ENCODE measurements at places on chromosomes 2 and 18.
A peak's percentile ranks its signal among the peaks of the same experiment; 100 is the strongest.

- DNase-seq = no peak
These were observed 369 bp downstream of the CDK5R2 start for GRCh38 chr2:218959761-218960308.

GRCh38 chr2:230900336-230900995, 24.6 kb downstream of the GPR55 start:
- DNase-seq = no peak

- DNase-seq = no peak
These were observed 2.3 kb upstream of the SPRED2 start for GRCh38 chr2:65434592-65435241.

- no peak for DNase-seq
These were observed 55.3 kb upstream of the B3GNT2 start for GRCh38 chr2:62140426-62141141.

GRCh38 chr2:63488118-63488713, 100.1 kb downstream of the WDPCP start:
- peak; percentile 43 for DNase-seq

- DNase-seq = peak; percentile 45
These were observed 22.7 kb upstream of the GMPPA start for GRCh38 chr2:219475697-219476651.

DNA sequence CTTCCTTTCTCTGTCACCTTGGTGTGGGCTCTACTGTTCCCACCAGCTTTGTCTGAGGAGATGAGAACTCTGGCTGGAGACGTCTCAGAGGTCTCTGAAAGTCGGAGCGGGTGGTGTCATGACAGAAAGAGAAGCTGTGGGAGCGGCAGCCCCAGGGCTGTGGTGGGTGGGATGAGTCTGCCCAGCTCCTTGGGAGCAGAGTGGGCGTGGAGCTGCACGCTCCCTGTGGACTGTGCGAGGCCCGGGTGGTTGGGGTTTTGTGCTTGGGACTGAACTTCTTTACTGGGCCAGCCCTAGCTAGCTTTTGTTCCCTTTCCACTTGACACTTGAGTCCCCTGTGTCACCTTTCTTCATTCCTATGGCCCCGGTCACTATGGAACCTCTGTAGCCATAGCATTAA, 10.4 kb downstream of the TOGARAM2 start:
- DNase-seq = no peak

GRCh38 chr2:230429513-230429912, 13.5 kb downstream of the SP100 start:
- no peak for DNase-seq

DNA sequence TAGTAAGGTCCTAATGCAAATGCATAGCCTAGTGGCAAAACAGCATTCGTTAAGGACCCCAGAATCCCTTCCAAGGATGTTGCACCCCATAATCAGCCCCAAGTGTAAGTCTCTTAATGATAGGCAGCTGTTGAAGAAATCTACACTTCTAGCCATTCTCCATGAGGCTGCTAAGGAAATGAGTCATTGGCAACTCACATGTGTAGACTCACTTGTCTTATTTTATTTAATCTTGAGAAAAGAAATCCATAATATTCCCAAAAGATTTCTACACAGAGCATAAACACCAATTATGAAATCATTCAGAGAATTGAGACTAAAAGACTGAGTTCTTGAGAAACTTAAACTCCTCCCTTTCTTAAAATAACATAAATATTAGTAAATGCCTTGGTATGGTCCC, 52.4 kb downstream of the AKAIN1 start:
- DNase-seq = no peak

DNA sequence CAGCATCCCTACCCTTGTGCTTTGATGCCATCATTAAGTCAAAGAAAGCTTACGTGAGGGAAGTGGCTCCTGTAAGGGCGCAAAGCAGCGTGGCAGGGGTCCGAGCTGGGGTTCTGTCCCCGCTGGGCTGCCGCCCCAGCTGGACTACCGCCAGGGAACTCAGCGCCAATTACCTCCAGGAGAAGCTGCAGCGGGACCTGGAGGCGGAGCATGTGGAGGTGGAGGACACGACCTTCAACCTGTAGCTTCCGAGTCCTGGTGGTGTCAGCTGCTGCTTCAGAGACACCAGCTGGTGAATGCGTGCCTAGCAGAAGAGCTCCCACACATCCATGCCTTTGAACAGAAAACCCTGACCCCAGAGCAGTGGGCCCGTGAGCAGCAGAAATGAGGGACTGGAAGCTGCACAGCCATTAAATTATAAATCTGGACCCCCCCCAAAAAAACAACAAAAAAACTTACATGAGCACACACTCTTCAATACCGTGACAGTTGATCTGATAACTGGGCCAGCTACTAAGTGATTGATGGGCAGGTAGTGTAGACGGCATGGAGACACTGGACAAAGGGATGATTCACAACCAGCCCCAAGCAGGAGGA, 20.1 kb upstream of the YES1 start:
- DNase-seq = no peak

DNA sequence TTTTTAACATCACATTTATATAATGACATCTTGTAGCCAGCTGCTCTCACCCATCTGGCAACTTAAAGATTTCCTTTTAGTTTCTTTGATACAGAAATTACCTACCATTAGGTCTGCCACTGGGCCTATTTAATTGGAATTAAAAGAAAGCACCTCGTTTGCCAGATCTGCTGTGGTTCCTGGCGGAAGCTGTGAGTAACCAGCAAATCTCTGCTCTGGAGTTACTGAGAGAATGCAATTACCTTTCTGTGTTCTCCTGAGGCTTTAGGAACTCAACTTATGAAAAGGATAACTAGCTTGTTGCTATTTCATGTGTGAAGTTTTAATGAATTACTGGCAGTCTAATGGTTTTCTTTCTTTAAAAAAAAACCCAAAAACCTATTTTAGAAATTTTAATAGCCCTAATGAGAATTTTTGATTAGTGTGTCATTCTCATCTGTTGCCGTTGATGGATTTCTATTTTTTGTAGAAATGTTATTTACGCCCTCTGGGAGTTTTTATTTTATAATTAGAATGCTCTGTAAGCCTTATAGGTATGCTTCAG, 69.7 kb upstream of the LYPD6B start:
- no peak for DNase-seq

- no peak for DNase-seq
These were observed 3.1 kb upstream of the ABCB11 start for GRCh38 chr2:169034256-169034655.

GRCh38 chr18:33010149-33010548, 237.3 kb upstream of the KLHL14 start:
- no peak for DNase-seq

DNA sequence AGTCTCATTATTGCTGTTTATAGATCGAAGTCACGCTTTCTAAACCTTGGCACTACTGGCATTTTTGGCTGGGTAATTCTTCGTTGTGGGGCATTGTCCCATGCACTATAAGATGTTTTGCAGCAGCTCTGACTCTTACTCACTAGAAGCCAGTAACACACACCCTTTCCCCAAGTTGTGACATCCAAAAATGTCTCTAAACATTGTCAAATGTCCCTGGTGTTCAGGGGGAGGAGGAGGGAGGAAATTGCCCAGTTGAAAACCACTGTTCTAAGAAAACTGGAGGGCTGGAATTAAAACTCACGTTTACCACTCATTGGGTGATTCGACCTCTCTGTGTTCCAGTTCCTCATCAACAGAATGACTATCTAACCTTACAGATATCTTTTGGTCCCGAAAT, 115.7 kb upstream of the KLF7 start:
- DNase-seq = no peak

- no peak for DNase-seq
These were observed 31.7 kb downstream of the HRH4 start for GRCh38 chr18:24491927-24492834.

DNA sequence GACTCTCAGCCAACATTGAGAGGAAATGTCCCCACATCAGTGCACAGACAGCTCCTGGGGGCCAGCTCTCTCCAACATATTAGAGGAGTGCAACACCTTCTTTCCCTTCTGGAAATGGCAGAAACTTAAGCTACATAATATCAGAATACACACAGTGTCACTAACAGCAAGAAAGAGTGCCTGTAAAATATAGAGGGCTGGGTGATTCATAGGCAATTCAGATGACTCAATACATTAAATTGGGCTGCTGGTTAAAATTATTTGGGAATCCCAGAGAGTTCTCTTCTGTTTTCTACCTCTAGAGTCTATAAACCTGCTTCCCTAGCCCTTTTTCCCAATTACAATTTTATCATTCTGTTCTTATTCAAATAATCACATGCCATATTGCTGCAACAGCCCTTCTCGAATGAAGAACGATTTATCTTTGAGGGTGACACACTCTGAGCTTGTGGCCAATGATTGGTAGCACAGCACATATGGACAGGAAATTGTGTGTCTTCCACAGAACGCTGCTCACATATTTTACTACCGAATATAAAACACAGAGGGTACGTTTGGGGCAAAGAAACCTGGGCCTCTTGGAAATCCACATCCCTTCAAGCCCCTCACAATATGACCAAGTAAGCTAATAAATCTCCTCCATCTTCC, 381.2 kb downstream of the MBD2 start:
- no peak for DNase-seq

DNA sequence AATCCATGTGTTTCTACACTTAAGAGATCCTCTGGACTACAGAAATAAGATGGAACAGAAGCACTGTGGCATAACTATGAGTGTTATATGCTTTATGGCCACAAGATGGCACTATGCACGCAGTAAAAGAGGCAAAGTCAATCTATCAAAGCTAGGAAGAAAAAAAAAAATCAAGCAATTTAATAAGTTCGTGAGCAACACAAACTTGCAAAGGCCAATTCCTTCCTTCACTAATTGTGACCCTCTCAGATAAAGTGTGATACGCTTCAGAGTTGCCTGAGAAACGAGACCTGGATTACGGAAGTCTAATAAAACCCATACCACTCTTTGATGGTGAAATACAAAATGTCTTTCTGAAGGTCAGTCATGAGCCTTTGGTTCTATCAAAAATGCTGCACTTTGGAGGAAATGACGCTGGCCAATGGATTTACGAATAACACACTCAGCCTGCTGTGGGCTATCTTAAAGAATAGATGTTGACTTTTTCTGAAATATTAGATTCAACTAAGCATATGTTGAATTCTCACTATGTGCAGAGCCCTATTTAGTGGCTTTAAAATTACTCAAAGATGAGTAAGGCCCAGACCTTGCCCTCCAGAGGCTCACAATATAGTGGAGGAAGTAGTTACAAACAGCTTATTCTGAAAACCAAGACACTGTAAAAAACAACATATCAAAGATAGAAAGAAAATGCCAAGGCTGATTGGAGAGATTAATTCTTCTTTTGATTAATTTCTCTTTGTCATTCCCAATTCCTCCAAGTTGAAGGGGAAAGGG, 35.5 kb upstream of the TTR start:
- peak; percentile 50 for DNase-seq

DNA sequence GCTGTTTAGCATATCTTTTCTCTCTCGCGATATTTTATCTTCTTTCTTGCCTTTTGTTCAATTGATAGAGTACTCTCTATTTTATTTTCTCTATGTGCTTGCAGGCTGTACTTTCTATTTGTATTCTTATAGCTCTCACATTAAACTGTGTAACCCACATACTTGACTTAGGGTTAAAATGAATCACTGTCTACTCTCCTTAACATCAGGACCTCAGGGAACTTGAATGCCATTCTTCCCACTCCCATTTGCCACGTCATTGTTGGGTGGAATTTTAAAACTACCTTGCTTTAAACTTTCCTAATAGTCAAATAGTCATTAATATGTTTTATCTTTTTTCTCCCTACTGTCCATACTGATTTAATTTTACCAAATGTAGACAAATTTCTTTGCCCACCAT, 269.7 kb downstream of the ALPK2 start:
- DNase-seq = no peak

DNA sequence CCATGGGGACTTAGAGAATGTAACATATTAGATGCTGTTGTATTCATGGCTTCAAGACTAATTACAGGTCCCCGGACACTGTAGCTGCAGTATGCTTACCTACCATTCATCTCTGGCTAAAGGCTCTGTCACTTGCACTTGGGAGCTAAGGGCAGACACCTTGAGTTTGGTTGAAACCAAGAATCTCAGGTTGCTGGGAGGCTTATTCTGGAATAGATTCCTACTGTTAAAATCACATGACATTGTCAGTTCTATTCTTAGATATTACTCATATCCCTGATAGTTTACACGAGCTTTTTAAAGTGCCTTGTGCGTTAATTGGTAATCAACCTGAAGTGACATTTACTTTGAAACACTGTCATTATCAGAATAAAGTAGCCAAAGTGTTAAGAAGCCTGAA, 73.0 kb upstream of the EPB41L5 start:
- no peak for DNase-seq

- DNase-seq = no peak
These were observed 32.9 kb upstream of the GLI2 start for GRCh38 chr2:120702801-120703200.

- DNase-seq = no peak
These were observed 254.6 kb upstream of the SPRED2 start for GRCh38 chr2:65686928-65687521.

- DNase-seq = peak; percentile 34
These were observed 500.1 kb downstream of the ARHGAP15 start for GRCh38 chr2:143629340-143629739.

All from AG08395 (cell line).